ENCODE measurements at places on chromosomes 1 and 21.

DNA sequence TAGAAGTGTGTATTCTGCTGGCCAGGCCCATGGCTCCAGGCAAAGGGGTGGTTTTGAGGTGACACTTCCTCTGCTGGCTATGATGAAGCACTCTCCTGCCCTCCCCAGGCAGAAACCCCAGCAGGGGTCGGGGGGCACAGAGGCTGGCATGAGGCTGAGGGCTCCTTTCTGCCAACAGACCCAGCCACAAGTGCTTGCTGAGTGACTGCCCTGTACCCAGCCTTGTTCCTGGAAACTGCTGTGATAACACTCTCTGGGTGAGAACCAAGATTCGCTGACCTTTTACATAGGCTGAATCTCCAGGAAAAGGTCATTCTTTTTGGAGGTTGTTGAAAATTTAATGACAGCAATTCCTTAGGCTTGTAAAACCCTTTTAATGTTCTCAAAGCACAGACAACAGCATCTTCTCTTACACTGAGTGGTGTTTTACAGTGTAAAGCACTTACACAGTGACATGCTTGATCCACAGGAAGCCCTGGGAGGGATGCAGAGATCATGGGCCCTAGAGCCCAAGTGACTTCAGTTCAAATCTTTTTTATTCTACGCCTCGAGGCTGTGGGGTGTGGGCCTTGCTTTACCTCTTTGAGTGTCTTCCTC is 155.5 kb upstream of the FGGY start:
- no peak for DNase-seq

DNA sequence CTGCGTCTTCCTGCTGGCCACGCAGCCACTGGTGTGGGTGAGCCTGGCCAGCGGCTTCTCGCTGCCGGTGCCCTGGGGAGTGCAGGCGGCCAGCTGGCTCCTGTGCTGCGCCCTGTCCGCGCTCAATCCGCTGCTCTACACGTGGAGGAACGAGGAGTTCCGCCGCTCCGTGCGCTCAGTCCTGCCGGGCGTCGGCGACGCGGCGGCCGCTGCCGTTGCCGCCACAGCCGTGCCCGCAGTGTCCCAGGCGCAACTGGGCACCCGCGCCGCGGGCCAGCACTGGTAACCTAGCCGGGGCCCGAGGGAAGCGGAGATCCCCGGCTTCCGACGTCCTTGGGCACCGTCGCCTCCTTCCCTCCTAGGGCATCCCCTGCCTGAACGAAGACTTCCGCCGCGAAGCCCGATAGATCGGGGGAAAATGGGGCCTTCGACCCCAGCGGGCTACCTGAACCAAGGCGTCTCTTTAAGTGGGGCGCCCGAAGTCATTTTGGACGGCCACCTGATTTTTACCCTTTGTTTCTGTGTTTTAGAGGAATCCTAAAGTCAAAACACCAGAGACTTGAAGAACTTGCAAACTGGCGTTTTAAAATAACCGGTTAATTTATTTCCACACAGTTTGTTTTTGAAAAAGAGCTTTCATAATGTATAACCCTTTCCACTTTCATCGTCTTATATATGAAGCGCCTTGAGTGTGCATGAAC is 2.0 kb downstream of the GPR88 start:
- peak; percentile 18 for DNase-seq

DNA sequence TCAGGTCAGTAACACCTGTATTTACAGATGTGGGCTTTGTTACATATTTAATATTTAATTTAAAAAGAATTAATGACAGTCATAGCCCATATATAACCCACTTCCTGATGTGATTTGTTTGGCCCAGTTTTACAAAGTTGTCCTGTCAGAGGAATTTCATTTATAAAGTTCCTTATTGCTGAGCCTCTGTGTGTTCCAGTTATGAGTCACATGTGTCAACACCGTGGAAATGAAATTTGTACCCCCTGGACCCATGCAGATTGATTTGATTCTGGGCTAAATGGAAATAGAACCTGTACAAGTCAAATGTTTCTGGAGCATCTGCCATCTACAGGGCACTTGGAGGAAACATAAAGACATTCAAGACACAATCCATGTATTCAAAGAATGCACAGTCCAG is 149.2 kb downstream of the CACNA1E start:
- DNase-seq: no peak

GRCh38 chr1:240794046-240794843 is 182.3 kb upstream of the GREM2 start:
- DNase-seq: no peak

DNA sequence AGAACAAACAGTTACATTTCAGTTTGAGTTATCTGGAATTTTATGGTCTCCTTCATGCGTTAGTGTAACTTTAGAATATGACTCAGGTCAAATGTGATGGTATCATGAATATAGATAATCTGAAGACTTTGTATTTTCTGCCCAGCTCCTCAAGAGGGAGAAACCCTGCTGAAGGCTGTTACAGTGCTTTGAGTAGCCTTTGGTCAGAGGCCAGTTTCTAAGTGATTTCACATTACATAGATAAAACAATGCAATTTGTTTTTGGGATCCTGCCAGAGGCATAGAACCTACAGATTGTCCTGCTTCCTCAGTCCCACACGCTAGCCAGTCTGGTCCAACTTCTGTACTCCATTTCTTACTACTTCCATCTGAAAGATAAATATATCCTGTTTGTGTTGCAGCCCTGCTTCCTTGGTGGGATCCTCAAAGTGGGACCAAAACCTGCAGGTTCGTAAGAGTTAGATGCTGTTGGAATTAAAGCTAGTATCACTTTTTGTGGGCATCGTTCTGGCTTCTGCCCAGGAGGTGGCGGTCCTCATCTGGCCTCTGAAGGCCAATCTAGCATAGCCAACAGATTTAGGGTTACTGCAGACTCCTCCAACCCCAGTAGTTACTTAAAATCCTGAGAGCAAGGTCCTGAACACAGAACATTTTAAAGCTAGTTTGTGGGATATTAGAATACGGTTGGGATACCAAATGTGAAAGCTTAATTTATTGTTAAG is 645.8 kb upstream of the USP24 start:
- no peak for DNase-seq

- DNase-seq: no peak
Observed at GRCh38 chr1:160646711-160647328, at the start of gene SLAMF1. SLAMF1 (minus strand) TSS chr1:160647044; CDS start chr1:160646945, 99 bp downstream.

- DNase-seq: no peak
Observed at GRCh38 chr1:19682257-19682656, 17.6 kb downstream of the HTR6 start.

DNA sequence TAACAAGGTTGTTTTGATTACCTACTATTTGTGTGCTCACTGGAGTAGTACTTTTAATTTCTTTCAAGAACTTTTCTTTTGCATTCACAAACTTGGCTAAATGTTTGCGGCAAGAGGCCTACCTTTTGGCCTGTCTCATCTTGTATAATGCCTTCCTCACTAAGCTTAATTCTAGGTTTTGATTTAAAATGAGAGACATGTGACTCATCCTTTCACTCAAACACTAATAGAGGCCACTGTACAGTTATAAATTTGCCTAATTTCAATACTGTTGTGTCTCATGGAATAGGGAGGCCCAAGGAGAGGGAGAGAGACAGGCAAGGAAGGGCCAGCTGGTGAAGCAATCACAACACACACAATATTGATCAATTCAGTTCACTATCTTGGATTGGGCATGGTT is 66.1 kb downstream of the ZNF644 start:
- no peak for DNase-seq

DNA sequence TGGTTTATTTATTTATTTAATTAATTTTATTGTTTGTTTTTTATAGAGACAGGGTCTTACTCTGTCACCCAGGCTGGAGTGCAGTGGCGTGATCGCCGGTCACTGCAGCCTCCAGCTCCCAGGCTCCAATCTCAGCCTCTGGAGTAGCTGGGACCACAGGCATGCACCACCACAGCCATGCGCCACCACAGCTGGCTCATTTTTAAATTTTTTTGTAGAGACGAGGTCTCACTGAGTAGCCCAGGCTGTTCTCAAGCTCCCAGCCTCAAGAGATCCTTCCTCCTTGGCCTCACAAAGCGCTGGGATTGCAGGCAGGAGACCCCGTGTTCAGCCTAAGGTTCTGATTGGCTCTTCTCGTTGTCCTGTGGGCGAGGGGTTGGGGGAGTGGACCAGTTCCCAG is 22.1 kb downstream of the UMODL1 start:
- no peak for DNase-seq

DNA sequence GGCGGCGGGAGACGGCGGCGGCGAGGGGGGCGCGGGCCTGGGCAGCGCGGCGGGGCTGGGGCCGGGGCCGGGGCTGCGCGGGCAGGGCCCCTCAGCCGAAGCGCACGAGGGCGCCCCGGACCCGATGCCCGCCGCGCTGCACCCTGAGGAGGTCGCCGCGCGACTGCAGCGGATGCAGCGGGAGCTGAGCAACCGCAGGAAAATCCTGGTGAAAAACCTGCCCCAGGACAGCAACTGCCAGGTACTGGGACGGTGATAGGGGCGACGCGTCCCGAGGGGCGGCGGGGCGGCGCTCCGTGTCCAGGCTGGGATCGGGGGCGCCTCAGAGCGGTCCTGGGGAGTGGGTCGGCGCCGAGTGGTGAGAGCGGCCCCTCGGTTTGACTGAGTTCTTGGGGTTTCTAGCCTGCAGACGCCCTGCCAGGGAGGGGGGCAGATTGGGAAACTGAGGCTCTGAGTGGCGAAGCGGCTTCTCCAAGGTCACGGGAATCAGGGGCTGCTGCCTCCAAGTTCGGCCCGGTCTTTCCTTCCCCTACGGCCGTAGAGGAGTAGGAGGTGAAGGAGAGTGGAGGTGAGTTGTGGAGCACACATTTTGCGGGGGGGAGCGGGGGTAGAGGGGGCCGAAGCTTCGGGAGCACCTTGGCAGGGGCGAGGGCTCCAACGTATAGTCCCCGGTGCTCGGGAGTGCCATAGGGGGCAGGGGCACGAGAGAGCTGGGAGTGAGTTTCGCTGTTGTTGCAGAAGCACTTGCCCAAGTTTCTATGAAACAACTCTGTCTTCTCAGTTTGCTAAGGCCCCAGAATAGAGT is 508 bp downstream of the RAVER2 start:
- peak; percentile 14 for DNase-seq

GRCh38 chr1:201513498-201514243 is 6.7 kb upstream of the CSRP1 start:
- no peak for DNase-seq

DNA sequence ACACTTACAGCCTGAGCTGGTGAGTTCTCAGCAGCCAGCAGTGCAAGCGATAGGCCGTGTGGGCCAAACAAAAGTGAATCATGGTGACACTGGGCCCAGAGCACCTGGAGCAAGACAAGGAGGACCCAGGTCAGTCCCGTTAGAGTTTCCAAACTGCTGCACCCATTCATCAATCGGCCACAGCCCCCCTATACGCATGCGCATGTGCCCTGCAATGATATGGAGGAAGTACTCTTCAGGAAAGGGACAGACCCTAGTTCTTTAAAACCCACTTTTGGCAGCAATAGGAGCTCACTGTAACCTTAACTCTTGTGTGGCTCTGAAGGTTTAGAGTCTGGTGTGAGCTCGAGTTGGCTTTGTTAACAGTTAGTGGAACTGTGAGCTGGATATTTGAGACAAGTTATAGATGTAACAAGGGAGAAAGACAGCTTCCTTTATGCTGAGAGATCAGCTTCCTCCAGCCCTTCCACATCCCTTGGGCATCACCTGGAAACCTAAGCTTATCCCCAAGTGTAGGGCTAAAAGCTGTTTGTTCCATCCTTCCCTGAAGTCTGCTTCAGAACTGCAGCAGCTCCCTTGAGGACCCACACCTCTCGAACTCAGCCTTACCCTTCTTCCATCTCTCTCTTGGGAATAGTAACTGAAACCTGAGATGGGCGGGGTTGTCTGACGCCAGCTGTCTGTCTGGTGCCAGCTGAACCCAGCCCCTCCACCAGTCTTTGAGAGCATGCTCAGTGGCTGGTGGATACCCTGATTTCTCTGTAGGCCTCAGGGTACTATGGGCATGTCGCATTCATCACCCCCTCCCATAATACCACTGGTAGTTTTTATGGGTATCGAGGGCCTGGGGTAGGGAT is 17.7 kb downstream of the NMNAT1 start:
- DNase-seq: no peak

DNA sequence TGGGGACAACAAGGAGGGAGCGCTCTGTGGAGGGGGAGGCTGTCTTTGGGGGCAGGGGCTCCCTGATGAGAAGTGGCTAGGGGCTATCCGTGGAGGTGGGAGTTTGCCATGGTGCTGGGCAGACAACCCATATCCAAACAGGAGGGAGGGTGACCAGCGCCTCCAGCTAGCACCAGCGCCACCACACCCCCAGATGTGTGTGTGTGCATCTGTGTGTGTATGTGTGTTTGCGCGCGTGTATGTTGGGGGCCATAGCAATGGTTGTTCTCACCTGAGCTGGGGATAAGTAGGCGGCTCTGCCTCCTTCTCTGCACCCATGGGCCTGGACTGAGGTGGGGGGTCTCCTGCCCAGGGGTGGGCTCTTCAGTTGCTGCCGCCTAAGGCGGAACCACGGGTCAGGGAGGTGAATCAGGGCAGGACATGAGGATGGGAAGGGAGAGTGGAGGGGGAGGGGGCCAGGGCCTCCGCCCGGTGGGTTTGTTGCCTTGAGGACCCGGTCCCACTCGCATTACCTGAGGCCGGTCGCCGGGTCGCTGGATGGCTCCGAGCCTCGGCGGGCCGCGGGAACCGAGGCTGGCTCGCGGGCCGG is 345 bp downstream of the HPCAL4 start:
- DNase-seq: no peak

DNA sequence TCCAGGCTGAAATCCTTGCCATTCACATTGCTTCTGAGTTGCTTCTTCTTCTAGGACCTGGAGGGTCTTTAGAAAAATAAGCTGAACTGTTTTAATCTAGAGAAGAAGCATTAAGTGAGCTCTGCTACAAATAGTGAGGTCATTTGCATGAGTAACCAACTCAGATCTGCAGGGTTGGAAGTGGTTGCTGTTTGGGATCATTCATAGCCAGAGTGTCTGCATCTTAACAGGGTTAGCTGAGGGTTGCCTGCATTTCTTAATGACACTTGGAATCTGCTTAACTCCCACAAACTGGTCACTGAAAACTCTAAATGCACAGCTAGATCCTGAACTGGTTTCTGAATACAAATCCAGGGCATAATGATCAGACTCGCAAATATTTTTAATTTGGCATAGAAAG is 9.9 kb downstream of the CNIH3 start:
- DNase-seq: no peak

DNA sequence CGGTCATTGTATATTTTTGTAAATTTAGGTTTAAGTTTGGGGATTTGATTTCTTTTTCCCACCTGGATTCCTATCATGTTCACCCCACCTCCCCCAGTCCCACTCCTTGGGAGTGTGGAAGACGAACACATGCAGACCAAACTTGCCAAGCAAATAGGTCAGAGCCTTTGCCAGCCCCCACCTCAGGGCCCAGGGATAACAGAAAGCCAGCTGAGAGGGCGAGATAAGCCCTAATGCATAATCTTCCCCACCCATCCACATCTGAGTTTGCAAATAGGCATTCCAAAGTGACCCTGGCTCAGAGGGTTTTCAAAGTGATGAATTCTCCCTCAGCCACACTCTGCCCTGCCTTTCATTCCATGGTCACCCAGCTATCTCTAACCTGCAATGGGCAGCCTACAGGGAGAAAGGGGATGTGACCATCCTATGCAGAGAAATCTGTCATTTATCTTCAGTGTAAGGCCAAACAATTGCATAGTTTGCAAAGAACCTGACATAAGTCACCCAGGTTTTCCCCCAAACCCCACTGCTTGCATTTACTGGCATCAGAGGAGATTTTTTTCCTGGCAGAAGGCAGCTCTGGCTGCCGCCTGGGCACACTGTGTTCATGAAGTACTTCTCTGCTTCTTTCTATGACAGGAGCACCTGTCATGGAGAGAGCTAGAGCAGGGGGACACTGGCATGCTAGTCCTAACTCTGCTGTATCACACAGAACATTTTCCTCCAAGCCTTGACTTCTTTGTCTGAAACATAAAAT is 69.0 kb upstream of the NFIA start:
- DNase-seq: no peak
